ENCODE measurements at places on chromosomes 13 and 19.

DNA sequence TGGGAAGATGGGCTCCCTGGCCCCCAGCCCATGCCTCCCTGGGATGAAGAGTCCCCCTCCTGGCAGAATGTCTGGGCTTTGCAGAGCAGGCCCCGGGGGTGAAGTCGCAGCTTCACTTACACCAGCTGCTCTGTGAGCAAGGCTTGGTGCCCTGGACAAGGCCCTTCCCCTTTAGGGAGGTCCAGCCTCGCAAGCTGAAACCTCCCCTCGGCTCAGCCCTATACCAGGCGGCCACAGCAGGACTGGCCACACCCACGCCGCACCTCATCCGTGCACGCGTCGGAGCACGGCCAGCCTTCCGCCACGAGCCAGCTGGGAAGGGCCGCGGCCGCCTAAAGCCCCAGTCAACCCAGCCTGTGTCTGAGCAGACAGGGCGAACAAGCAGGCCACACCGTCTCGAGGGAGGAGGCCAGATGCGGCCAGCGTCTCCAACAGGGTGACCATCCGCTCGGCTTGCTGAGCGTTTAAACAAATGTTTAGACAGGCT lies 83.2 kb upstream of the MCF2L start:
- DNase-seq = no peak

DNA sequence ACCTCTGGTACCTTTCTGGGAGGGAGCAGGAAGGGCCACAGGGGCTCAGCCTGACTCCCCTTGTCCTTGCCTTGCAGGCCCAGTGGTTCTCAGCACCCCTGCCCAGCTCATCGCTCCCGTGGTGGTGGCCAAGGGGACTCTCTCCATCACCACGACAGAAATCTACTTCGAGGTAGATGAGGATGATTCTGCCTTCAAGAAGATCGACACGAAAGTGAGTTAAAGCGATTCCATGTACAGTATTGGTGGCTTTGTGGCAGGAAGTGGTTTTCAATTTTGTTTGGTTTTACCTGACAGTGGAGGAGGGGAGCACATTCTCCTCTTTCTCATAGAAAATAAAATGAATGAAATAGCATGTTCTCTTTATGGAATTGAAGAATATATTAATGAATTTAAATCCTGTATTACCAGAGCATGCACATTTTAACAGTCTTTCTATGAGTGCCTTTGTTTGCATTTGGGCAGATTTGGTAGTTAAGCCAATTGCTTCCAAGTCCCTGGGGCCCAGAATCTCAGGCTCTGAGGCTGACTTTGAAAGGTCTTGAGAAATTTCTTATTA lies 4.1 kb downstream of the MAB21L1 start:
- DNase-seq = no peak

GRCh38 chr19:17950310-17951156 lies 16.4 kb upstream of the KCNN1 start:
- no peak for DNase-seq

DNA sequence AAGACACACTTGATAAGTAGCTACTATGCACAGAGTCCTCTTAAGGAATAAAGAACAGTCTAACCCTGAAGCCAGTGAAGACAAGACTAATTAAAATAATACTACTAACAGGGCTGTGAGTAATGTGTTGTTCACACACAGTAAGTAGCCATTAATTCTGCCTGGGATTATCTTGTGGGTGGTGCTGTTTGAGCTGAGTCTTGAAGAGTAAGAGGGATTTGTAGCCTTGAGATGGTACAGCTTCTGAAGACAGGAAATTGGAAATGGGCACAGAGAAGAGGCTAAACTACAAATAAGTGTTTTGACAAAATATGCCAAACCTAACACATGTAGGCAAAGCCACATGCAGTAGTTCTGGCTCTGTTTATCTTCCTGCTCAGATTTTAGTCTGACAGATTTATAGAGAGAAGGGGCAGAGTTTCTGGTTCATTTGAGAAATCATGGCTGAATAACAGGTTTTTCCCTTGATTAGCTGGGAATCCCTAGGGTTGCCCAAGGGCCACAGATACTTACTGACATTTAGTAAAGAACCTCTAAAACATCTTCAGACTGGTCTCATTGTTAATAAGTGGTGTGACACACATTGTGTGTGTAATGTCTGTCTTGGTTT lies 38.0 kb downstream of the ITGBL1 start:
- DNase-seq = no peak

GRCh38 chr19:47176071-47176626 lies 45.5 kb downstream of the SAE1 start:
- DNase-seq = no peak

GRCh38 chr13:40666933-40667621 lies 636 bp upstream of the FOXO1 start:
- DNase-seq = peak; percentile 37

DNA sequence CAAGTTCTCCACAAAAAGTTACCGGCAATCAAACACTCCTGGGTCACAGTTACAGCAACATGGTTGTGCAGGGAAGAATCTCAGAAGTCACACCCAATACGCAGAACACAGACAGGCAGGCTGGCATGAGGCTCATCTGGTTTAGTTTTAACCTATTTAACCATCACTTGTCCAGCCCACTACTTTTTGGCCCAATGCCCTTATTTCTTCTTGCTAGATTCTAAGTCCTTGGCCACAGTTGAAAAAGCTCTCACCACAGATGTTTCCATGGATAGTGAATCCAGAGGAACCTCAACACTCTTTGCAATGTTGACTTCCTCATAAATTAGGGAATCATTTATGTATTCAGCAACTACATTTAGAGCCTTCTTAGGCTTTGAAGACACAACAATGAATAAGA lies 50.7 kb upstream of the FNDC3A start:
- DNase-seq = no peak

- no peak for DNase-seq
These were observed 81.2 kb downstream of the STARD13 start for GRCh38 chr13:33204130-33204927.

DNA sequence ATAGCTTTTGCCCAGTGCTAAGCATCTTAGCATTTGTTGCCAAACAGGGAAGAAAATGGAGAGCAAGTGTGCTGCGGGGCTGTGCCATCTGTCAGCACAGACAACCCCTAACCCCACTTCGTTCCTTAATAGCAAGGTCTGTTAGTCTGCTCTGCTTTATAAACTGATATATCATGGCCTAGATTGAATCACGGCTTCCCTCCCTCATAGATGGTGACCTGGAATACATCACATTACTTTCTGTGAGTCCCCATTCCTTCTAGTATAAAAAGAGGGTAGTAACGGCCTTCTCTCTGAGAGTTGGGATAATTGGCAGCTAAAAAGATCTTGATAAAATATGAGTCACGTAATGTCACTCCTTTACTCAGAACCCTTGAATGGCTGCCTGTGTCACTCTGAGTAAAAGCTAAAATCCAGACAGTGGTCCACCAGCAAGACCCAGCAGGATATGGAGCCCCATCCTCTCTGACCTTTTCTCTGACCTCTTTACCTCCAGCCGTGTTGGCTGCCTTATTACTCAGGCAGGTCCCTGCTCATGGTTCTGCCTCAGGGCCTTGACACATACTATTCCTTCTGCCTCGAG lies 151.7 kb downstream of the DLEU7 start:
- DNase-seq = no peak

GRCh38 chr13:26680123-26680450 lies 80.5 kb downstream of the GPR12 start:
- DNase-seq = no peak

DNA sequence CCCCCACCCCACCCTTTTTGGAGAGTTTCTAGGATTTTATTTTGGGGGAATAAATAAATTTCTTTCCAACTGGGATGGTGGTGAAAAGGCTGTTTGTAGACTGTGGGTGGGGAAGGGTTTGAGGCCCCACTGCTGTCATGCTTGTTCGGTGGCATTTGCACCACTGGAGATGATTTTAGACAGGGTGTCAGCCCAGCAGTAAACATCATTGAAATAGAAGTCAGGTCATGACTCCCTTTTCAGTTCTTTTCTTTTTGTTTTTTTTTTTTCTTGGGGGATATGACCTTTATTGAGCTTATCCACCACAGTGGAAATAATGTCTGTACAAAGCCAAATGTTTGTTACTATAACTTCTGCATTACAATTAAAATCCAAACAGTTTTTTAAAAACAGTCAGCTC lies 14.1 kb downstream of the UBAC2 start:
- DNase-seq = no peak
